ENCODE measurements at places on chromosomes 2 and 18.

DNA sequence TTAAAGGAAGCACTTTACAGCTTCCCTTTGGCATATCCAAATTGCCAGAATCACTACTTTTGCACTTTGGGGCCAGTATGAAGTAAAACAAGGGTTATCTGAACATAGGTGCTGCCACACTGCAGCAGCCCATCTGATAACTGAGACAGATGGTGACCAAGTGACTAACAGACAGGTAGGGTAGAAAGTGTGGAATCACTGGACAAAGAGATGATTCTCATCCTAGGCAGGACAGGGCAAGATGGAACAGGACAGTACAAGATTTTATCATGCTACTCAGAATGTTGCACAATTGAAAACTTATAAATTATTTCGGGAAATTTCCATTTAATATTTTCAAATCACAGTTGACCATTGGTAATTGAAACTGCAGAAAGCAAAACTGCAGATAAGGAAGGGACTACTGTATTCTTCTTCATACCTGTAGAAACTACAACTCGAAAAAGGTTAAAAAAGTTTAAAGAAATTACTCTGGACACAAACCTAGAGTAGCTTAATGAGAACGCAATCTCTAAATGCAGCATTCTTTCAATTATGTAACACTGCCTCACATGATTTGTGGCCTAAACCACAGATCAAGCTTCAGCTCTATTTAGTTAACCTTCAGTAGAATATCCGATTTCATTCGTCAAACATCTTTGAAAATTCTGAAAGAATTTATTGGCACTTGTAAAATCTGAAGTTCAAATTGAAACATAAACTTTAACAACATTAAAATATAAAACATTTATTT, 31.4 kb downstream of the HEATR5B start:
- DNase-seq, result no peak

- peak; percentile 4 for DNase-seq
Measured at GRCh38 chr18:32730620-32731091, 42.2 kb downstream of the KLHL14 start.

- DNase-seq, result no peak
Measured at GRCh38 chr2:59703796-59704195, 849.7 kb downstream of the BCL11A start.

DNA sequence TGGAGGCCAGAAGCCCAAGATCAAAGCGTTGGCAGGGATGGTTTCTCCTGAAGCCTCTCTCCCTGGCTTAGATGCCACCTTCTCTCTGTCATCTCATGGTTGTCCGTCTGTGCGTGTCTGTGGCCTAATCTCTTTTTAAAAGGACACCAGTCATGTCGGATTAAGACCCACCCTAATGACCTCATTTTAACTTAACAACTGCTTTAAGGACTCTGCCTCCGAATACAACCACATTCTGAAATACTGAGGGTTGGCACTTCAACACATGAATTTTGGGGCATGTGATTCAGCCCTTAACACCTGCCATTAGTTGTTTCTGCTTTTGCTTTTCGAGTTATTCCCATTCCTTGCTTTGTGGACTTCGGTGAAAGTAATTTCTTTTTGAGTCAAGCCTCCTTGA, 97.8 kb upstream of the SMIM21 start:
- DNase-seq, result no peak

DNA sequence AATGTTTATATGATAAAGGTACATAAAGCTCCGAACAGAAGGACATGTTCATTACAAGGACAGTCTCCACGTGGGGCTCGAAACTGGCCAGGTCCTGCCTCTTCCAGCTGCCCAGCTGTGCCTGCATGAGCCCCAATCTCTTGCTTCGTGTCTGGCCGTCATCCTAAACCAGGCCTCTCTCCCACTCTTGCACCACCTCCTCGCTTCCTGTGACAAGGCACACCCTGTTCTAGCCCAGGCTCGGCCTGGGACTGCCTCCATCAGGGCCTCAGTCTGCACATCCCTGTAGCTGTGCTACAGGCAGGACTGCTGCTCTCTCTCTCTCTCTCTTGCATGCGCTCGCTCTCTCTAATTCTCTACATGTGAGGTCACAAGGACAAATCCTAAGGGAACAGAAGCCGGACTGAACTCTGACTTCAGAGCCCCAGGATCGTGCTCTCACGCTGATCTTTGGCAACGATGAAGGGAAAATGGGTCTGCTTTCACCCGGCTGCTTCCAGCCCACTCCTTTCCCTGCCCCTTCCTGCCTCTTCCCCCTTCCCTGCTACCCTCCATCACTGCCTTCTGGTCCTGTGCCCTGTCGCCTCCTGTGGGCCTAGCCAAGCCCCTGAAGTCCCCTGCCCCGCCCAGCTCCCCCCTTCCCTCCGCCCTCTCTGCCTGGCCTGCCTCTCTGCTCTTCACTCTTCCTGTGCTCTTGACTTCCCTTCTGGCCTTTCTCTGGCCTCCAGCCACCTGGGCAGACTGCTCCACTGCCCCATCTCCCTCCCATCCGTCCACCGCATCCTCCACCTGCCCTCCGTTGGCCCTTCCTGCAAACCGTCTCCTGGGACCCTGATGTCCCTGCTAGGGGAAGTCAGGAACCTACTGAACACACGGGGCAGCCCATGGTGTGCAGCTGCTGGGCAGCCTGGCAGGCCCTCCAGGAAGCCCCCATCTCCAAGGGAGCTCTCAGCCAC, 7.8 kb upstream of the GPR55 start:
- DNase-seq, result no peak

- peak; percentile 72 for DNase-seq
Measured at GRCh38 chr18:44838971-44839666, 158.4 kb downstream of the SETBP1 start.

GRCh38 chr18:21054252-21054821, 57.3 kb downstream of the ROCK1 start:
- DNase-seq, result no peak

DNA sequence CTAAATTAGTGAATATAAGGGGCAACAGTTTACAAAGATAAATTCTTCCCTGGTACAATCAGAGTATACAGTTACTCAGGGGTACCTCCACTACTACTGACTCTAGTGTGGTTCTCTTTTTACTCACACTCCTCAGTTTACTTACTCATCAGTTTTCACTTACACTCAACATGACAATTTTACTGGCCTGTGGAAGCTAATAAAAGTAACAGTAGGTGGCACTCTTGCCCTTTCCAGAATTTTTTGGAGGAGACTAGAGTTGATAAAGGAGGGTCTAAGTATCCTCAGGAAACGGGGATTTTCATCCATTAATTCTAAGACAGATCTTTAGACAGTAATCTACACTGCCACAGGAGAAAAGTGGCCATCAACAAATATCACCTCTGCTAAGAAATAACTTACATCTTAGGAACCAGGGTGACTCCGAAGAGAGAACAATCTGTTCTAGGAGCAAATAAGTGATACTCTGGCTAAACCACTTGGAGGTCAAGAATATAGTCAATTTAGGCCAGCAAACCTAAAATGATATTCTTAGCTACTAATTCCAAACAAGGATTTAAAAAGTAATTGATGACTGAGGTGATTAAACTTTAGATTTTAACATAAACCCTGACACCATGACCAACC, 61.3 kb downstream of the ATL2 start:
- DNase-seq, result peak; percentile 18

DNA sequence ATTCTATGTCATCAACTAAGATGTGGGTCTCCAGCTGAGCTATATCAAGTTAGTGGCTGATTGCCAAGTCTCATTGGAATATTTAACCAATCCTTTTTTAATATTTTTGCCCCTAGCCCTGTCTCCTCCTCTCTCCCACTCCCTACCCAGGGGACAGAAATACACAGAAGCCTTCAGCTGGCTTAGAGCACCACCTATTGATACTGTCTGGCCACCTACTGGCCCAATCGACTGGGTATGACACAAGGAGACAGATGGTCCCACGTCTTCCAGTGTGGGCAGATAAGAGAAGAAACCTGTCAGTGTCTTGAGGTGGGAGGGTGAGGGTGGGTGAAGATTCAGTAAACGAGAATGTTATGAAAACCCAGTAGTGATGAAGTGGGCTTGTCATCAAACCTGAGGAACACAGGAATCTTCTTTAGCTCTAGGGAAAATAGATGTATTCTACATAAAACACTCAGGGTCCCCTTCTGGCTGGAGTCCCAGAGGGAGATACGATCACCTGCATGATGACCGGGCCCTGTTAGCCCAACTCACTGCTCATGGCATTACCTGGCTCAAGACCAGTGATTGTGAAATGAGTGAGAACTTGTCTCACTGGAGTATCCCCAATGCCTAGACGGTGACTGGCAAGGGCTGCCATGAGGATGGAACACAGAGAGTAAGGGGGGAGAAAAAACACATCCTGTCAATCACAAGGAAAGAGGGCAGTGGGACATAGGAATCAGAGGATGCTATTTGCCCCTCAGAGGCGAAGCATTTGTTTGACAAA, 26.7 kb downstream of the POLR1A start:
- DNase-seq, result peak; percentile 13

DNA sequence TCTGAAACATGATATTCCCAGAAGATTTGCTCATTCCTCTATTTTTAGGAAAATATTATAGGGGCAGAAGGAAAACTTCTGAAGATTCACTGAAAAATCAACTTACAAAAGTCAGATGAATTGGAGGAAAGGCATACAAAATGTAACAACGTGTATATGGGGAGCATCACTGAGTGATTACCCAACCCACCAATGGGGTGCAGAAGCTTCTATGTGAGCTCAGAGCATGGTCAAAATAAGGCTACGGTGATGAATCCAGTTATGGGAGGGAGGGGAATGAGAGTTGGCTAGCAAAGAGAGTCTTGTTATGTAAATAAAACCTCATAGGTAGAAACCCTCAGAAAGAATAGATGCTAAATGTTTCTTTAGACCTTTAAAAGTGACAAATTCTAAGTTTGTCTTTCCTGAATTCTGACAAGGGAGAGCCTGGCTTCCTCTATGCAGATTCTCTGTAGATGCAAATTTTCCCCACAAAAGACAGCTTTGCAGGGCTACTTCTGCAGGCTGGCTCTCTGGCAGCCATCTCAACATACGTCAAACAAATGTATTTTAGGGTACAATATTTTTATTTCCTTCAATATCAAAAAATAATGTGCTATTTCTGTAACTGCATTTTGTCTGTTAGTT, 171.4 kb upstream of the NDUFV2 start:
- DNase-seq, result no peak

DNA sequence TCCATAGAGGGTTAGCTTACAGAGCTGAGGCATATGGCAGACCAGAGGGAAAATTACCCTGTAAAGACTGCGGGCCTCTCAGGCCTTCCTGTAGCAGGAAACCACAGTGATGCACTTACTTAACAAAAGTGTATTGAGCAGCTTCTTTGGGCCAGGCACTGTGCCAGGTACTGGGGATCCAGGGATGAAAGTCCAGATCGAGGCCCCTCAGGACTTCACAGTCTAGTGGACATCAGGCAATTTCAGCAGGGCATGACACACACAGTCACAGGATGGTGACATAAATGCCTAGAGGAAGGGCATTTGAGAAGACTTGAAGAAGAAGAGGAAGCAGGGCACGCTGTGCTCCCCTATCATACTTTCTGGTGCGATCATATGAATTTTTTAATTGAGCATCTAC, 71.7 kb downstream of the MARCO start:
- DNase-seq, result no peak

DNA sequence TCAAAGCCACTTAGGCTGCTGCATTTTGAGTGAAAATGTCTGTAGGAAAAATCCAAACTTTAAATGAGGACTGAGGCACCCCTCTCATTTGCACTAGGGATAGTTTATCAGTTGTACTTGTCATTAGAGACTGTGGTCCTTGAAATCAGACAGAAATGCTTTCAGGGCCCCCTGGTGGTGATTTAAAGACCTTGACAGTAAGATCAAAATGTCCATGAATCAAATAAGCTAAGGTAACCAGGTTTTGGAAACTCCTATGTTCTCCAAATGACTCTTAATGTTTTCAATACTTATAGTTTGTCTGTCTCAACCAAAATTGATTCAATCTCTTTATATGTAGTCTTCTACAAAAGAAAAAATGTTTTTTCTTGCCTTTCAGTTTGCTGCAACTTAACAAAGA, 28.8 kb upstream of the DDX18 start:
- DNase-seq, result peak; percentile 9

GRCh38 chr2:5343785-5344335, 348.3 kb upstream of the SOX11 start:
- DNase-seq, result no peak

DNA sequence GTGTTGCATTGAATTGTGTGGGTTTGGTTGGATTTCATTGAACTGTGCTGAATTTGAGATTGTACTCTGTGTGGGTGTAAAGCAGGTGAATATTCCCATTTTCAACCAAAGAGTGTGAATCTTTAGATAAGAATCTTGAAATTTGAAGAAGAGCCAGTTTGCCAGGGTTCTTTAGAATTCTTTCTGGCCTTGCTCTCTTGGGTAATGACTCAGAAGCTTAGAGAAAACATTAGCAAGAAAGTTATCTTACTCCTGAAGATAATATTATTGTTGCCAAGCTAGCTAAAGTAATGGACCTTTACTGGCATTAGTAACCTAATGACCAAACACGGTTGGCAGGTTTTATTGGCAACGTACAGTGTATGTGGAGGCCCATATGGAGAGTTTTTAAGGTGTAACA, 46.4 kb upstream of the SIX3 start:
- DNase-seq, result no peak

DNA sequence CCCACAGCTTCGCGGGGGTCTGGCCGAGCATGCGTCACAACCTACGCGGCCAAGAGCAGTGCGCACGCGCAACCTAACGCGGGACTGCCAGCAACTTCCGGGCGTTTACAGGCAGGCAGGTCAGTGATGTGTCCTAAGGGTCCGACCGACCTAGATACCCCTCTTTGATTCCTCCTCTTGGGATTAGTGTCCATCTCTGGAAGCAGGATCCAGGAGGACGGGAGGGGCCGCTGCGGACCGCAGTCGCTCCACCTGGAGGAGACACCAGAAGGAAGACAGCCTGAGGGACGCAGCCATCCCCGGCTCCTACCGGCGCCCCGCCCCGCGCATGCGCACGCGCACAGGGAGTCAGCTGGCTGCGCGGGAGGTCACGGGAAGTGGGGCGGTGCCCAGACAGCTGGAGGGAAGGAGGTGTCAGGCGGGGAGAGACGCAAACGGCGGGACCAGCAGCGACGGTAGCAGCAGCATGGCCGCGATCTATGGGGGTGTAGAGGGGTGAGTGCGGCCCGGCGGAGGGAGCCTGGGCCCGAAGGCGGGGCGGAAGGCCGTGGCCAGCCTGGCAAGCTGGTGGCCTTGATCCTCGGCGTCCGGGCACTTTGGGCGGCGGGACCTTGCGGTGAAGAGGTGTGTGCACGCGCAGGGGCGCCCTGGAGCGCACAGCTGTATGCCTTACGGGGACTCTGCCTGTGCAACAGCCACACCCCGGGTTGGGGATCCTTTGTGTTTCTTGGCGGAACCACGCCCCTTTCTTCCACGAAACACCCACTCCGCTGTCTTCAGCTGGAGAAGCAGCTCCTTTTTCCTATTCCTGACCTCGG, at the start of gene NAGK:
NAGK (plus strand) TSS at position 431 of the 818 bp plus-strand sequence; CDS start at position 467, 36 bp downstream.
- DNase-seq, result peak; percentile 74

- DNase-seq, result no peak
Measured at GRCh38 chr18:79615091-79615490, 64.5 kb upstream of the CTDP1 start.

DNA sequence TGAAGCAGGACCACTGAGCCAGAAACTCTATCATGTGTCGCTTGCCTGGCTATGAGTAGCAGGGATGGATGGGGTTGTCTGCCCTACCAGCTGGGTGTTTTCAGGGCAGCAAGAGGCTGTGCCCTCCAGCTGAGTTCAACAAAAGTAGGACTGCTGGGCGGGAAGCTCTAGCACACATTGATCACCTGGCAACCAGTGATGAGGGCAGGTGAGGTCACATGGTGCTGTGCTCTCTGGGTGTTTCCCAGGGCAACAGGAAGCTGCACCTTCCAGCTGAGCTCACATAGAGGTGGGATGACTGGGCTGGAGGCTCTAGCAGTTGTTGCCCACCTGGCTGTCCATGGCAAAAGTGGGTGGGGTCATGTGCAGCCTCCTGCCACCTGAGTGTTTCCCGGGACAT, 487.3 kb upstream of the VWC2L start:
- no peak for DNase-seq

Data from GM19239 (cell line).